AG09319 (cell line): ENCODE measurements at places on chromosomes 1 and 21.

GRCh38 chr21:44484498-44485253 is 29.4 kb downstream of the LRRC3 start:
- no peak for DNase-seq

GRCh38 chr1:14887764-14888350 is 265.7 kb upstream of the TMEM51 start:
- DNase-seq = no peak

GRCh38 chr1:91609551-91609950 is 108.9 kb downstream of the CDC7 start:
- peak; percentile 22 for DNase-seq

DNA sequence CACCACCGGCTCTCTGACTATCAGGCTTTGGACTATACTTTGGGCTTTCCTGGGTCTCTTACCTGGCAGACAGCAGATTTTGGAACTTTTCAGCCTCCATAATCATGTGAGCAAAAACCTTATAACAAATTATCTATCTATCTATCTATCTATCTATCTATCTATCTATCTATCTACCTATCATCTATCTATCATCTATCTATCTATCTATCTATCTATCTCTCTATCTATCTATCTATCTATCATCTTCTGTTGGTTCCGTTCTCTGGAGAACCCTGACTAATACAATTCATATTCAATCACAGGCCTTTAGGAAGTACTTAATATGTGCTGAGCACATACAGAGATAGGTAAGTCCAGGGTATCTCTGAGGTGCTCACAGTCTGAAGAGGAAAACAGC is 18.7 kb upstream of the SCMH1 start:
- no peak for DNase-seq

DNA sequence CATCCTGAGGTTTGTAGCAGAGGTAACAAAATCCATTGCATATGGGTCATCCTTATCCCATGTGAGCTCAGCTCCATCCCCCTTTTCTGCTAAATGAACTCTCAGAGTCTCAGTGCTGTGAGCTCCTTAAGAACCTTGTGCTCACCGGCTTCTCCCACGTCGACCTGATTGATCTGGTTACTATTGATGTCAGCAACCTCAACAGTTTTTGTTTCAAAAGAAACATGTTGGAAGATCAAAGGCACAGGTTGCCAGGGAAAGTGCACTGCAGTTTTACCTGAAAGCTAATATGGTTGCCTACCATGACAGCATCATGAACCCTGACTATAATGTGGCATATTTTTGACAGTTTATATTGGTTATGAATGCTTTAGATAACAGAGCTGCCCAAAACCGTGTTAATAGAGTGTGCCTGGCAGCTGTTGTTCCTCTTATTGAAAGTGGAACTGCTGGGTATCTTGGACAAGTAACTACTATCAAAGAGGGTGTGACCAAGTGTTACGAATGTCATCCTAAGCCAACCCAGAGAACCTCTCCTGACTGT is 131.4 kb downstream of the HS2ST1 start:
- no peak for DNase-seq

GRCh38 chr1:229480495-229480894 is 27.6 kb downstream of the NUP133 start:
- DNase-seq = no peak

GRCh38 chr1:56448529-56449300 is 130.6 kb downstream of the PLPP3 start:
- no peak for DNase-seq

DNA sequence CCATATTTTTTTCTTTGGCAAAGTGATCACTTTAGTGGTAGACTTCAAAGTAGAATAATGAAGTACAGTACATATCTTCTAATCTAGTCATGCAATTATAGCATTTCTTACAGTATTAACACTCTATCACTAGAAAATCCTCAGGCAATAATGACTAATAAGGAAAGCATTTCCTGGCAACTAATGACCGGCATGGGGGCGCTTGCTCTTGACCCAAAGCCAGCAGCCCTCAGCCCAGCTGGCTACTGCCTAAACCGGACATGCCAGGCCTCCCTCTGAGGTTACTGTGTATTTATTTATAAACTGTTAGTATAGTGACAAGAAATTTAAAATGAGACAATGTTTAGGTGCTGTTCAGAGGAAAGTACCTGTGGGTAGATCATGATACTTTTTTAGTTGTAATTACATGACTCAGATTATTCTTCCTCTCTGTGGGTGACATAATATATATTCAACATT is 633.8 kb downstream of the PTPRC start:
- peak; percentile 69 for DNase-seq

DNA sequence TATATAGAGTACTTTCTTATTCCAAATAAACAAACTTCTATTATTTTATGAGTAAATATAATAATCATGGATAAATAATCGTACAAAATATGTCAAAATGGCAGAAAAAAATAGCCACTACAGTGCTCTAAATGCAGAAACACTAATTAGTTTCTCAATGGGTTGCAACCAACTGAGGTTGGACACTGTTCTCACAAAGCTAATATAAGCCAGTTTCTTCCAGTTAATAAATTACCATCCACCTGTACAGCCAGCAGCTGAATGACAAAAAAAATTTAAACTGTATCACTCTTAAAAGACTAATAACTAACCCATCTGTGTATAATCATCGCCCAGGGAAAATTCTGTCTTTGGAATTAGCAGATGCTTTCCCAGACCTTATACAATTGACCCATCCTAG is 36.9 kb downstream of the GDAP2 start:
- DNase-seq = no peak

DNA sequence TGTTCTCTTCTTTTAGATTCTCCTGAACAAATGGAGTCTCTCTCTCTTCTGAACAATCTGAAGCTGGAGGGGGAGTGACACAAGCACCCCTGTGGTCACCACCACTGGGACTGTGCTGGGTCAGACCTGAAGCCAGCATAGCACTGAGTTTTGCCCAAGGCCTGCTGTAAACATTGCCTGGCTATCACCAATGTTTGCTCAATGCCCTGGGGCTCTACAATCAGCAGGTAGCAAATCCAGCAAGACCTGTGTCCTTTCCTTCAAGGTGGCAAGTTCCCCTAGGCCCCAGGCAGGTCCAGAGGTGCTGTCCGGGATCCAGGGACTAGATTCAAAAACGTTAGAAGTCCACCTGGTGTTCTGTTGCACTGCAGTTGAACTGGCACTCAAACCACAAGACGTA is 282.8 kb upstream of the PROX1 start:
- no peak for DNase-seq

DNA sequence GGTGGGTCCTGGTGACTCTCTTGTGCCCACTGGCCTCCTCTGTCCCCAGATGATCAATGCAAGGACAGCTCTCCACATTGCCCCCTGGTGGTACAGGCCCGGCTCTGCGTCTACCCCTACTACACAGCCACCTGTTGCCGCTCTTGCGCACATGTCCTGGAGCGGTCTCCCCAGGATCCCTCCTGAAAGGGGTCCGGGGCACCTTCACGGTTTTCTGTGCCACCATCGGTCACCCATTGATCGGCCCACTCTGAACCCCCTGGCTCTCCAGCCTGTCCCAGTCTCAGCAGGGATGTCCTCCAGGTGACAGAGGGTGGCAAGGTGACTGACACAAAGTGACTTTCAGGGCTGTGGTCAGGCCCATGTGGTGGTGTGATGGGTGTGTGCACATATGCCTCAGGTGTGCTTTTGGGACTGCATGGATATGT is 10.8 kb downstream of the ADAMTSL4 start:
- DNase-seq = no peak

DNA sequence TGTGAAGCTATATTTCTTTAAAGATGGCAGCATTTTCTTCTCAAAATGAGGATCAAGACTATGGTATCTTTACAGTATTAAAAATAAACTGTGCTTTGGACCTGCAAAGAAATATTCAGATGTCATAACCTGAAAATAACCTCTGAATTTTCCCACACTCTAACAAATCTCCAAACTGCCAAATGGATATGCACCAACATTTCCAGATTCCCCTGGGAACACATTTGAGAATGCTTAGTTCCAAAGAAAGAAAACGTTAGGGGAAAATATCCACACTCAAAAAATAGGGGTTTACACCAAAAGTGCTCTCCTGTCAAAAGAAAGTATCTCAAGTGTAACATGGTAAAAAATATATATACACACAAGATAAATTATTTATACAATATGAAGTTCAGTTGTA is 69.1 kb upstream of the ARHGAP29 start:
- no peak for DNase-seq

GRCh38 chr1:116766616-116767469 is 12.6 kb downstream of the CD2 start:
- no peak for DNase-seq

DNA sequence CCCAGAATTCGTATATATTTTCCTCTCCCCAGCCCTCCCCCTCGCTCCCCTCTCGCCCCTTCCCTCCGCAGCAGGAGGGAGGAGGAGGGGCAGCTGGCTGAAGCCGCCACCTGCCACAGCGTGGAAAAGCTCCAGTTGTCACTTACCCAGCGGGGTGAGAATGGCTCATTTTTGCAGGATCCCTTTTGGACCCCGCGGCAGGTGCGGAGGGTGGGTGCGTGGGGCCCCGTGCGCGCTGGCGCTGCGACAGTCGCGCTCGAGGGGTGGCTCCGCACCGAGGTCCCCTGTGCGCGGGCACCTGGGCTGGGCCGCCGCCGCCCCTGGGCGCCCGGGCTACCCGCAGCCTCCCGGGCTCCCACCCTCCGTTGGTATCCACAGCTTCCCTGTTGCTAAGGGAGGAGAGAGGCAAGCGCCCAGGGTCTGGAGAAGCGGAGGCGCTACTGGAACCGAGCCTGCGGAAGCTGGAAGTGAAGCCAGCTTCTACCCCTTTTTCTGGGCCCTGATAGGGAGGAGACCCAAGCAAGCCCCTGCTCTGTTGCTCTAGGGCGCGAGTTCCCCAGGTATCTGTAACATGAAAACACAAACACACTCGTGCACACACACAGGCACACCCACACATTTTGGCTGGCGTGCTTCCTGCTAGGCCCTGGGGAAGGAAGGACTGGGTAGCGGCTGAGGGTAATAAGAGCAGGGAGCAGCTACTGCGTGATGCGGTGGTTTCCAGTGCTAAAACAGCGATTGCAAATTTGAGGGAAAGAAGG is at the start of gene ERICH3:
Gene ERICH3, minus strand, starts transcription at position 442 of the 761 bp plus-strand sequence. Its CDS starts 273 bp downstream, at position 169.
- DNase-seq = no peak

GRCh38 chr1:226892524-226892875 is 22.1 kb downstream of the PSEN2 start:
- DNase-seq = no peak

GRCh38 chr21:39531064-39531463 is 79.3 kb downstream of the SH3BGR start:
- no peak for DNase-seq

- peak; percentile 31 for DNase-seq
Observed at GRCh38 chr1:236063919-236064673, 794 bp downstream of the NID1 start.

GRCh38 chr1:214859647-214860046 is 222.9 kb upstream of the KCNK2 start:
- DNase-seq = no peak

GRCh38 chr1:201903135-201903534 is 14.4 kb downstream of the SHISA4 start:
- DNase-seq = no peak

DNA sequence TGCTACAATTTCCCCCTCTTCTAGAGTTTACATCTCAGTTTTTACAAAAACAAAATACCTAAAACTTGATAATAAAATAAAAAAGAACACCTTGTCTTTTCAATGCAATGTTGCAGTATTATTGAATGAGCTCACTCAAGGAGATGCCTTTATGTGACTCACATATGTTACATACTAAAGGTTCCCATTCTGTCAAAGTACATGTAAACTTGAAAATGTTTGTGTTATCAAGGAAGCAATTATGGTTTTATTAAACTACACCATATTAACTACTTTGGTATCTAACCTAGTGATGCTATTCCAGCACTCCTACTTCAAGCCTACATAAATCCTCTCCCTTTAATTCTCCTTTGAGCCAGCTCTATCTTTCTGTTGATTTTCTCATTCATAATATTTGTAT is 658.3 kb downstream of the PTPRC start:
- no peak for DNase-seq

GRCh38 chr1:79874289-79874688 is 867.8 kb upstream of the ADGRL4 start:
- no peak for DNase-seq

GRCh38 chr1:81805537-81806431 is 5.0 kb downstream of the ADGRL2 start:
- no peak for DNase-seq

DNA sequence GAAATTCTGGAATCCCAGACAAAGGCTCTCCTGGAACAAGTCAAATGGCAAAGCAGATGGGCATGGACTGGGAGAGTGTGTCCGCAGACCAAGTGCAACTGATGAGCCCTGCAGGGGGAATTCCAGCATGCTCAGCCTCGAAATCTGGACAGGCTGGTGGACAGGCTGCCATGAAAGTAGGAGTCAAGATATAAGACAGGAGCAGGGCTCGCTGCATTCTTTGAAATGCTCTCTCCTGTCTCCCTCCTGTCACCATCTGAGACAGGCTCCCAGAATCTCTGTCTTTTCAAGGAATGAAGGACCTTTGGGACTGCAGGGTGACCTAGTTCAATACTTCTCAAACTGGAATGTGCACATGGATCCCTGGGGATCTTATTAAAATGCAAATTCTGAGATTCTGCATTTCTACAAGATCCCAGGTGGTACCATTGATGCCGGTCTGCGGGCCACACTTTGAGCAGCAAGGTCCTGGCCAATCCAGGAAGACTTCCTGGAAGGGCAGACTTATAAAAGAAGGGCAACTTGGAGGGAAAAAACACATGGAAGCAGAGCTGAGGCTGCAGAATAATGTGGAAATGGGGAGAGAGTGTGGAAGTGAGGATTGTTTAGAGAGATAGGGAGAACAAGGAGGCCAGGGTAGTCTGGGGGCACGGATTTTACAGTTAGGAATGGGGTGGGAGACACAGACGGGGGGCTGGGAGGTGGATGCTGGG is 29.8 kb downstream of the TNNT2 start:
- no peak for DNase-seq

- no peak for DNase-seq
Observed at GRCh38 chr1:186214791-186215190, 160.3 kb downstream of the TPR start.

DNA sequence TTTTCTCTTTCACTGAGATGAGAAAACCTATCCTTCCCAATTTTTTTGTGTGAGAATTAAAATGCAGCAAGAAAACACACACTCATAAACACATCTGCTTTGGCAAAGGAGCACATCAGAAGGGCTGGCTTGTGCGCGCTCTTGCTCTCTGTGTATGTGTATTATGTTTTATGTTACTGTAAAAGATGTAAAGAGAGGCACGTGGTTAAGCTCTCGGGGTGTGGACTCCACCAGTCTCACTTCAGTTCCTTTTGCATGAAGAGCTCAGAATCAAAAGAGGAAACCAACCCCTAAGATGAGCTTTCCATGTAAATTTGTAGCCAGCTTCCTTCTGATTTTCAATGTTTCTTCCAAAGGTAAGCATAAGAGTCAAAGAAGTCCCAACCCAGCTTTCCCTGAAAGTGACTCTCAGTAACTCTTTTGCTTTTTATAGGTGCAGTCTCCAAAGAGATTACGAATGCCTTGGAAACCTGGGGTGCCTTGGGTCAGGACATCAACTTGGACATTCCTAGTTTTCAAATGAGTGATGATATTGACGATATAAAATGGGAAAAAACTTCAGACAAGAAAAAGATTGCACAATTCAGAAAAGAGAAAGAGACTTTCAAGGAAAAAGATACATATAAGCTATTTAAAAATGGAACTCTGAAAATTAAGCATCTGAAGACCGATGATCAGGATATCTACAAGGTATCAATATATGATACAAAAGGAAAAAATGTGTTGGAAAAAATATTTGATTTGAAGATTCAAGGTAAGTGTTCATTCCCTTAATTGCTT is at the start of gene CD2:
Gene CD2, plus strand, starts transcription at position 233 of the 780 bp plus-strand sequence. Its CDS starts 63 bp downstream, at position 296.
- DNase-seq = no peak

GRCh38 chr1:202107801-202108731 is 14.7 kb upstream of the GPR37L1 start:
- no peak for DNase-seq

GRCh38 chr1:155993595-155993994 is 15.2 kb upstream of the ARHGEF2 start:
- DNase-seq = no peak
